ENCODE measurements at places on chromosomes 1 and 21.

- DNase-seq = no peak
Observed at GRCh38 chr1:239321877-239322276, 64.5 kb upstream of the CHRM3 start.

DNA sequence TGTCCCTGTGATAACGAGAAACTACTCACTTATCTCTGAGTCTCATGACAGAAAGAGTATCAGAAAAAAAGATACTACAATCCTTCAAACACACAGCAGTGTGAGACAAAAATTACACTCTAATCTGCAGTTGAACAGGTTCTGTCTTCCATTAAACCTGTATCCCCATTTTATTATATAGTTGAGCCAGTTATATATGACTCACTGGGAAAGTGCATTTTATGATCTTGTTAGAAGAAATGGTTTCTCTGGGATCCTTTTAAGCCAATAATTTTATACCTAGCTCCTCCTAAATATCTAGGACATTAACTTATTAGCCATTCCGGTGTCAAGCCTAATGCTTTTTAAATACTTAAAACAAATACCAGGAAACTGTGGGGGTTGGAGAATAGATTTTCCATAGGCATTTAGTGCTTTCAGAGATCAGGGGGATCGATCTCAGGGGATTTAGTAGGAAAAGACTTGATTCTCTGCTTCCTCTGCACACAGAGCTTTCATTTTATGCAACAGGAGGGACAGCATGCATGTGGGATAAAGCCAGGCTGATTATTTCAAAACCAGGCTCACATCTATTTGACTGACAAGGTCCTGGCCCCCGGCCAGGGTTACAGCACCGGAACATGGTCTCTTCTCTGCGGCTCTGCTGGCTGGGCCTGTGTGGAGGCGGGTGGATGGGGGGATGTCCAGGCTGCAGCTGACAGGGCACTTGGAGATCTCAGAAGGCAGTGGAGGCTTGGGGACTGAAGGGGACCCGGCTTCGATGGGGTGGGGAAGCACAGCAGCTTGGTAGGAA is 310.6 kb downstream of the DISC1 start:
- no peak for DNase-seq

GRCh38 chr1:106266786-106267185 is 789.7 kb upstream of the PRMT6 start:
- no peak for DNase-seq

- DNase-seq = no peak
Observed at GRCh38 chr1:235486321-235486720, 17.9 kb downstream of the B3GALNT2 start.

GRCh38 chr1:226627924-226628611 is 79.5 kb downstream of the STUM start:
- no peak for DNase-seq

DNA sequence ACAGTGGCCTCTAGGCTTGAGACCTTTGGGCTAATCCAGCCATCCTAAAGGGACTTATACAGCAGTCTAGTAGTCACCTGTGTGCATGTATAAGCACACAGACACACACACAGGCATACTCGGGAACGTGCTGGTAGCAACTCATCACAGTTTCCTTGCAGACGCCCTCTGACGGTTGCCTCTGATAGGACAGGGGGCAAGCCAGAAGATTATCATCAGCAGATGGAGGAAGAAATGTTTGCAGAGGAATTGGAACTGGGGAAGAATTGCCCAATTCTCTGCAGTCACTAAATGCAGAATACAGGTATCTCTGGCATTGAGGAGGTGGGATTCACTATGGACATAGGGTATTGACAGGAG is 222.2 kb downstream of the C1orf94 start:
- DNase-seq = no peak

GRCh38 chr1:192933744-192934143 is 124.9 kb downstream of the RGS2 start:
- no peak for DNase-seq

DNA sequence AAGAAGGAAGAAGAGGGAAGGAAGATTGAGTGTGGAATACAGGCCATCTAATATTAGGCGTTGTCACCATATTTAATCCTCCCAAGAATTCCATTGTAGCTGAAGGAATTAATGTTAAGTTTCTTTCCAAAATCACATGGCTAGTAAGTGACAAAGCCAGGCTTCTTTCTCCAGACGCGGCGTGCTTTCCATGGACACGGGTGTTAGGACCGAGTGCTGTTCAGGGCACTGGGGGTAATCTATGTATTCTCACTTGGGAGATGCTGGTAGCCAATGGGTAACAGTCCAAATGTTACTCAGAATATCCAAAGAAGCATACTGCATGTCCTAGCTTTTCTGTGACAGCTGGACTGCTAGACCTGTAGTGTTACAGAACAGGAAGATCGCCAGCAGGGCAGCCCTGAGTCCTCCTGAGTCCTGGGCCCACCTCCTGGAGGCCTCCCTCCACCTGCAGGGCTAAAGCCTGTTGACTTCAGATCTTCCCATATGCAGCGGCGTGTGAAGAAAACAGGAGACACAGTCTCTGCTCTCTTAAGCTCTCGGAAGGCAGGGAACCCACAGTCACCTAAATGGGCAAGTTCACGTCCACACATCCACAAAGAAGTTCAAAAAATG is 5.3 kb downstream of the IGSF9 start:
- no peak for DNase-seq

GRCh38 chr1:19772053-19772452 is 27.7 kb downstream of the TMCO4 start:
- no peak for DNase-seq

GRCh38 chr1:155000411-155000725 is 2.2 kb upstream of the ZBTB7B start:
- no peak for DNase-seq

DNA sequence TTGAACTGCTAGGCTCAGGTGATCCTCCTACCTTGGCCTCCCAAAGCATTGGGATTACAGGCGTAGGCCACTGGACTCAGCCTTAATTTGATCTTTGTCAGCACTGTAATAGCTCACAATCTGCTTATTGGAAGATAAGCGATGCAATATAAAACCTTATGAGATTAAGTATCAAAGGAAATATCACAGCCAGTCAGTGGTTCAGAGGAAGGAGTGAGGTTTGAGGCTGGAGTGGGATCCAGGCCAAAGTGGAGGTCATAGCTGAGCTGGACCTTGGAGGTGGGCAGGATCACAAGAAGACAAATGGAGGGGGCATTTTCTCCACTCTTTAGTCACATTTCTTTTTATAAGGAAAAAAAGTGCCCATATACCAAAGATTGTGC is 228.5 kb downstream of the RHOU start:
- no peak for DNase-seq

DNA sequence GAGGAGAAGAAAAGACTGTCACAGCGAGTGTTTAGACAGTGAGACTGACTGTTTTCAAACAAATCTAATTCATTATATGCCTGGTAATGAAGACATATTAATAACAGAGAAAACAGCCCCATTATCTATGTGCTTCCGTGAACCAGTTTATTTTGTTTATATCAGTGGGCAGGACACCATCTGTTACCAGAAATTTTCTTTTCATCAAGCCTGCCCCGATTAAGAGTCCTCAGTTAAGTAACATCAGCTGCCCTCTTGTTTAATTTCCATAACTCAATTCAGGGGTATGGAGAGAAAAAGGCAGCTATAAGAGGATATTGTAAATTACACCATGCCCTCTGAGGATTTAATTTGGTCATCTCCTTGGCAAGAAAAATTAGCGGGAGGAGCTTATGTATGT is 94.0 kb downstream of the TMEM200B start:
- DNase-seq = no peak

GRCh38 chr1:94335950-94336349 is 82.2 kb upstream of the ABCD3 start:
- peak; percentile 93 for DNase-seq

GRCh38 chr1:3618531-3618880 is 6.3 kb upstream of the TPRG1L start:
- no peak for DNase-seq

- no peak for DNase-seq
Observed at GRCh38 chr1:19121192-19121591, 88.9 kb downstream of the UBR4 start.

GRCh38 chr1:180415985-180416633 is 86.3 kb downstream of the ACBD6 start:
- DNase-seq = peak; percentile 44

DNA sequence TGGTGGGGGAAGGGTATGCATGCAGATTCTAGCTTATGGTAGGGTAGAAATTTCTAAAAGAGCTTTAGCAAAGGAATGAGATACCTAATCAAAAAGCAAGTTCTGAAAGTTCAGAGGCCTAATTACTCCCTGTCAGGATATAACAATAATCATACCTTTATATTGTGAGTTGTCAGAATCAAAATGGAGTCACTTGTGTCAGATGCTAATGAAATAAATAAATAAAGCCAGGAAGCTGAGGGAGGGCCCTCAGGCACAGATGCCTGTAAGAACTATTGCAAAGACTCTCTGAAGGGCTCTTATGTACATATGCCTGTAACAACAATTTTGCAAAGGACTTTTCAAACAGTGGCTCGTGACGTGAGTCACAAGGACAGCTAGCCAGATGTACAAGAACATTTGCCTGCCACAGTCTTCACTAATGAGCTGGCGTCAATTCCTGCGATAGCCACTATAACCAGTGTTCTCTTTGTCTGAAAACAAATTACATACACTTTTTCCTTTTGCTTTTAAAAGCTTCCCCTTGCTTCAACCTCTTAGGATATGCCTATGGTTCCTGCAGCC is 27.4 kb upstream of the DNASE2B start:
- DNase-seq = peak; percentile 84

DNA sequence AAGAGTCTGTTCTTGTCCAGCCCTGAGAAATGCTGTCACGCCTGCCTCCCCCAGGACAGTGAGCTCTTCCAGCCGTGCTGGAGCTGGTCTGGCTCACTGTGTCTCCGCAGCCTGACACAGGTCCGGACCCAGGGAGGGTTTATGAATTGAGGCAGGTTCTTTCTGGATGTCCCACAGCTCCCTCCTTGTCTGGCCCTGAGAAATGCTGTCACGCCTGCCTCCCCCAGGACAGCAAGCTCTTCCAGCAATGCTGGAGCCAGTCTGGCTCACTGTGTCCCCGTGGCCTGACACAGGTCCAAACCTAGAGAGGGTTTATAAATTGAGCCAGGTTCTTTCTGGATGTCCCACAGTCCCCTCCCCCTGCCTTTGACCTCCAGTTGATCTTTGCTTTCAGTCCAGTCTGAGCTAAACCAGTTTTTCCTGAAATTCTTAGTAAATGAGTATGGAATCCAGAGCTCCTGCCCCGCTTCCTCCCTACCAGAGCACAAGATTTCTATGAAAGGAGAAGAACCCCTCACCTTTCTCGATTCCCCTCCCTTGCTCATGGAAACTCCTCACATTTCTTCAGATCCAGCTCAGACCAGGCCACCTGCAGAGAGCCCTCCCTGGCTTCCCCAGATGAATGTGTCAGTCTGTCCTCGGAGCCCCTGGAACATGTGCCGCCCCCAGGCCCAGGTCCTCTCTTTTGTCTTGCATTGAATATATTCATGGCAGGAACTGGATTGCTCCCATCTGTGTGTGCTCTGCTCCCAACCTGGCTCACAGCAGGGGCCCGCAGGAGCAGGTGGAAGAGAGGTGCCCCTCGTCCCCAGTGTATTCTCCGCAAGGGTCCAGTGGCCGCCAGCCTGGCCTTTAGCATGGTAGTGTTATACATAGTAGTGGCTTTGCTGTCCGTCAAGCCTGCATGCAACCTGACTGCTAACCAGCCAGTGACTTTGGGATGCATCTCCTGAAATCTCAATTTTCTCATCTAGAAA is 116.3 kb downstream of the EPHB2 start:
- no peak for DNase-seq

DNA sequence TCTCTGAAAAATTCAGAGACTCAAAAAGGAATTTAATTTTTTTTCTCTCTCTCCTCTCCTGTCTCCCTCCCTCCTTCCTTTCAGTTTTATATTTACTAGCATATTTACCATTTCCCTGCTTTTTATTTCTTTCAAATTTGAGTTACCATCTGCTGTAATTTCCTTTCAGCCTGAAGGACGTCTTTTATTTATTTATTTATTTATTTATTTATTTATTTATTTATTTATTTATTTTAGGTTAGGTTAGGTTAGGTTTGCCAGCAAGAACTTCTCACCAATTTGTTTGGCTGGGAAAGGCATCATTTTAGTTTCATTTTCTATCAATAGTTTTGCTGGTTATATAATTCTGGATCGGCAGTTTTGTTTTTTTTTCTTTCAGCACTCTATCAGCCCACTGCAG is 231.7 kb upstream of the ZRANB2 start:
- DNase-seq = no peak

DNA sequence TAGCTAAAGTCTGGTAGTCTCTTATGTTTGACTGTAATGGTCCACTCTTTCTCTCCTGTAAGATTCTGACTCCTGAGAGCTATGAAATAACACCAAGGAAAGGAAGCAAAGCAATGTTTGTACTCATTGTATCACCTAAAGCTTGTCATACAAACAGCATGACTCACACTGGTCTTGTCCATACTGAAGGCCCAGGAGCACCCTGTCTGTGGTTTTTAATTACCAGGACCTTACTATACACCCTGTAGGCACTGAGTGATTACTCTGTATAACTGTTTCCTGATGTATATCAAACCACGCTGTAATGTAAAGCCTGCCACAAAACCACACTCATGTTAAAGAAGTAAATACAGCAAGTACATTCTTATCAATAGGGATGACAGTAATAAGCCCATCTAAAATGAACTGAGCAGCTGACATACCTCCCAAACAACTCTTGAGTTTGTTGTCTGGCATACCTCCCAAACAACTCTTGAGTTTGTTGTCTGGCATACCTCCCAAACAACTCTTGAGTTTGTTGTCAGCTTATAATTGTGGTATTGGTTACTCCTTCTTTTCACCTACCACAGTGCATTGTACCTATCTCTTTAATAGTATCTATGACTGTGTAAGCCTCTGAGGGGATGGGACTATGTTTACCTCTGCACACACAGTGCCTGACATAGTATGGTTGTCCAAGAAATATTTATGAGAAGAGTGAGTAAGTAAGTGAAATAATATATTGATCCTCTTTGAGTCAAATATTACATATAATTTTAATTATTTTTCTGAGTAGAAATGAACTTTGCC is 11.6 kb upstream of the TNFSF18 start:
- DNase-seq = peak; percentile 74

DNA sequence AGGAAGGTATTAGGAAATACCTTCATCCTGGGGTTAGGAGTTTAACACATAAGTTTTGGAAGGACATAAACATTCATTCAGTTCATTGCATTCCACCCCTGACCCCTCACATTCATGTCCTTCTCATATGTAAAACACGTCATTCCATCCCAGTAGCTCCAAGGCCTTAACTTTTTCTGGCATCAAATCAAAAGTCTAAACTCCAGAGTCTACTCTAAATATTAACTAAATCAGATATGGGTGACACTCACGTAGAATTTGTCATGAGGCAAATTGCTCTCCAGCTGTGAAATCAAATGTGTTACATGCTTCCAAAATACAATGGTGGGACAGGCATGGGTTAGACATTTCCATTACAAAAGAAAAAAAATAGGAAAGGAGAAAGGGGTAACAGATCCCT is 298.2 kb upstream of the LRRC7 start:
- DNase-seq = no peak

DNA sequence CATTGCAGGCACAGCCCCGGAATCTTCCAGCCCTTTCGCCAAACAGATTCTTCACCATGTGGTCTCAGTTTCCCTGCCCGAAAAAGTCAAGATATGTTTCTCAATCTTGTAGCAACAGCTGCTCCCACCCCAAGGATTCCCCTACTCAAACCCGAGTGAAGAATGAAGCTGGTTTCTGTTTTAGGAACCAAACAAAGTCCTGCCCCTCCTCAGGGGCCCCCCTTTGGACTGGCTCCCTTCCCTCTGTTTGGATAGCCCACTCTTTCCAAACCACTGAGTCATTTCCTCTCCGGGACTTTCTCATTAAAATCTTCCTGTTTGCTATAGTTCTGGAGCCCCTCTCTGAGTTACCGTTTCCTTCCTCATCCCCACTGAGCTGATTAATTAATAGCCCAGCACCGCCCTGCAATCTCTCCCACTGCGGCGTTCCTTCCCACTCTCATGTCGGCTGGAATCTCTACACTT is 100.9 kb downstream of the TSEN15 start:
- peak; percentile 30 for DNase-seq

Data from AG10803 (cell line).